ENCODE measurements at places on chromosomes 2 and 18.

DNA sequence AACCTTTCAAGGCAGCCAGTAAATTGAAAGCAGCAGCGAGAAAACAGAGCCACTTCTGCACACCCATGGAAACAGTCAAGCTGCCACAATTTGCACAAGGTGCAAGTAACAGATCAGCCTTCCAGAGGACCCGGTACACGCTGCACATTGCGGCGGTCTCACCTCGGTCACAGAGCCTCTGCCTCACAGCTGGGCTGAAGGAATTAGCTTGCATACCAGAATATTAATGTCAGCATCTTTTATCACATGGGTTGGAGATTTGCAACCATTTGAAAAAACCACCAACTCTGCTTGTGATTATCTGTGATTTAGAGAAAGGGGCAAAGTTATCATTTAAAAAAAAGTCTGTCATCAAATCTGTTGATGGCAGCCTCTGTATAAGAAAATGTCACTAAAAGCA lies 330.5 kb upstream of the TCF4 start:
- no peak for DNase-seq

DNA sequence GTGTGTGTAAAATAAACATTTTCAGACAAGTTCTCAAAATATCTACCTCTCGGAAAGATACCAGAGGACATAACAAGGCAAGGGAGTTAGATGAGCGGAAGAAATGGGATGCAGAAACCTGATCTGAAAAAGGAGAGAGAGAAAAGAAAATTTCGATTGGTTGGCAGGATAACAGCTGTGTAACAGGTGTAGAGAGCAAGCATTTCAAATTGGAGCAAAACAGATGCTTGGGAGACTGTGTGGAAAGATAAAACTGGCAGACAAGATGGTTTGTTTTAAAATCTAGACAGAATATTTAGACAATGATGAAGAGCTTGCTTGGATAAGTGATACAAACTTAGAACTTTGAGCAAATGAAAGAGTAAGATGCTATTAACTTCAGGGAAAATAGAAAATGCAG lies 20.2 kb downstream of the CHST9 start:
- no peak for DNase-seq

DNA sequence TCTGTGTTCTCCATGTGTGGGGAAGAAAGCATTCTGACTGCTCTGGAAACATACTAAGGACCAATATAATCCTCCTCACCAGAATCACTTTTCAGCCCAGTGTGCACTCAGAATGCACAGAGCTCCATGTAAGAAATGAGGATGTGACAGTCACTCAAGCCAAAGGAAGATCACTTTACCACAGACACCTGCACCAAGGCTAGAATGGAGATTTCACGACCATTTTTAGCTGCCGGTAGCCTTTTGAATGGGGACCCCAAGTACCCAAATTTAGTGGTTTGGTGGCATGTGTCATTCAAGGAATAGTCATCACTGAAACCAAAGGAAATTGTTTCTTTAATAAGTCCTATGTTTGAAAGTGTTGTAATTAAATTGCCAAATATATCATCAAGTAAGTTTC lies 613.2 kb upstream of the ACVR2A start:
- no peak for DNase-seq

DNA sequence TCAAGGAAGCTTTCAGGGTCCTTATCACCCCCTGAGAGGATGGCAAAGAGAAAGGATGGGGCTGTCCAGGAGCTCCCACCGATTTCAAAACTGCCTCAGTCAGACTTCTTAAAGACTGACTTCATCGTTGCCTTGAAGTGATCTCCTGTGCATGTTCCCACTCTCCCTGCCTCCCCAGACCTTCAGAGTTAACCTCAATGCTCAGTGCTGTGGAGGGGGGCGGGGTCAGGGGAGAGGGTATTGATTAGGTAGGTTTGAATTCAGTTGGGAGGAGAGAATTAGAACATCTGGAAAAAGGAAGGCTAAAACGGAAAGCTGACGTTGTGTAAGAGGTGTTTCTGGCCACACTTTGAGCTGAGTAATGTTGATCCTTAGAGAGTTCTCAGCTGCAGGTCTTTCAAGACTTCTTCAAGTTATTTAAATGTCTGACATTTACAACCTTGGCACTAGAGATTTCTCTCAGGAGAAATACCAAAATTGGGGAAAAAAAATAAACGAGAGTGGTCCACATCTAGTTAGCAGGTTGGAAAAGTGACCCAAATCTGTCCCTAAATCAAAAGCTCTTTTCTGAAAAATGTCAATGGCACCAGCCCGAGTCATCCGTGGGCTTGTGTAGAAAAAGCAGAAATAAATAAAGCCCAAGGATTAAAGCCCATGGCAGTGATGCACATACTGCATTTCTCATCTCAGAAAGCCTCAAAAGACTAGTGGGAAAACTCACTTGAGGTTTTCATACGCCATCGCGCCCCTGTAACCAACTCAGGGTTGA lies 134.7 kb upstream of the EPAS1 start:
- DNase-seq = no peak

- DNase-seq = no peak
Observed at GRCh38 chr18:24460388-24460787, at the start of gene HRH4. Gene HRH4 (plus strand): TSS chr18:24460637. CDS start chr18:24460729, 92 bp downstream.

DNA sequence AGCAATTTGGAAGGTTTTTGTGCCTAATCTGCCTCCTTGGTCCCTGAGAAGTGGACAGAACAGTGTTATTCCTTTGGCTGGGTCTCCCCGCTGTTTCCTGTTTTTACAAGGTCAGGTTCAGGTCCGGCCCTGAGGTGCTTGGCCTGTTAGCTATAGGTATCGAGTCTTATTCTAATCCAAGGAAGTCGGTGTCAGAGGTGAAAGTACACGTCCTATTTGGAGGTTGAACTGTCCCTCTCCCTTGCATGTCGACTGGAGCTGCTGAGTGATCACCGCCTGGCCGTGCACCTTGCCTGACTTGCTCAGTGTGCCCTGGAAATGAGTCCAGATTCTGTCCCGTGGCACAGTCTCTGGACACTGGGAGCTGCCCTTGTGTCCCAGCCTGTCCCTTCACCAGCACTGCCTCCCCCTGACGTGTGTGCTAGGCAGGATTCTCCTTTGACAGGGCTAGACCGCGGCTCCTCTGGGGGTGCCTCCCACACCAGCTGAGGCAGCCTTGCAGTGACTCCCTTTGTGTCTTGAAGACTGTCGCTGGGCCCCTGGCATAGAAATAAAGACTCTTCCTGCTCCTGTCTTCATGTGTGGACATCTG lies 65.7 kb upstream of the RBM44 start:
- no peak for DNase-seq

GRCh38 chr2:118698564-118698963 lies 148.9 kb downstream of the EN1 start:
- DNase-seq = no peak

GRCh38 chr2:143758629-143759330 lies 629.6 kb downstream of the ARHGAP15 start:
- no peak for DNase-seq

- DNase-seq = no peak
Observed at GRCh38 chr2:197201874-197202273, 108.7 kb downstream of the ANKRD44 start.

DNA sequence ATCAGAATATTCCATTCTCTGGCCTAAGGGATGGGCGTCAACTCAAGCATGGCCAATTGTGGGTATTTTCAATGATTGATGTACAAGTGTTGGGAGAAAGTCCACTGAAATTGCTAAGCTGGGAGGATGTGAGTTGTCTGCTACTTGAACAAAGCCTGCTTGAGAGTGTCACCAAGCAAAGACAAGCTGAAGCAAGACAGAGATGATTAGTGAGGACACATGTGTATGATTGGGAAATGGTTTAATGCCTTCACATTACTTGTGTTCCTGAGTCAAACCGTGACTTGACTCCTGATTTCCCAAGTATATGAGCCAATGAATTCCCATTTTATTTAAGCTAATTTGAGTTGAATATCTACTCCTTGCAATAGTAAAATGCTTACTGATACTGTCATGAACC lies 23.7 kb upstream of the NRP2 start:
- DNase-seq = no peak

GRCh38 chr18:8791171-8791651 lies 85.9 kb downstream of the MTCL1 start:
- DNase-seq = no peak

DNA sequence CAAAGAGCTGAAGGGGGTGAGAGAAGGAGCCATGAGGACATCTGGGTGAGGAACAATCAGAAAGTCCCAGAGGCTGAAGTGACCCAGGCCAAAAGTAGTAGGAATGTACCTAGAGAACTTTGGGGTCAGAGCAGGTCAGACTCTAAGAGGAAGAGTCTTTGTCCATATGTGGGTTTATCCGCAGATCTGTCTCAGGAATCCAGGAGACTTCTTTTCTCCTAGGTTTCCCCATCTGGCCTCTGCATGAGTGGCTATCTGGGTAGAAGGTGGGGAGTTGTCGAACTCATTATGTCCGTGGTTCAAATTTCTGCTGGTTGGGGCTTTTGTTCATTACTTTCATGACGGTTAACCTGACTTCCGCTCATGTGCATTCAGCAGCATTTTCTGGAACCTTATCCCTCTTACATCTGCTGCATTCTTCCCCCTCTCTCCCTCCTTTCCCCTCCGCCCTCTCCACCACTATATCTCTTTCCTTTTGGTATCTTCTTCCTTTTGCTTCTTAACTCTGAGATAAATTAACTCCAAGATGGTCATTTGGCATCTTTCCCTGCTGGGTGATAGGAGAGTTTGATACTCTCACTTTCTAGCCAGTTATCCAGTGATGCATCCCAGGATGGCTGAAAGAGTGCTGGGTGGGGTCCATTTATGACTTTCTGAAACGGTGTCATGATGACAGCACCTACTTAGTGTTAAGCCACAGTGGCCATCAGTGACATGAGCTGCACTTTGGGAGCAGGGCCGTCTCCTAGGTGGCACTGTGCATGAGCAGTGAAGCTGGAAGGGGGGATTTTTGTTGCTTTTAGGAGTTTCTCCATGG lies 2.1 kb downstream of the LIPG start:
- DNase-seq = no peak

DNA sequence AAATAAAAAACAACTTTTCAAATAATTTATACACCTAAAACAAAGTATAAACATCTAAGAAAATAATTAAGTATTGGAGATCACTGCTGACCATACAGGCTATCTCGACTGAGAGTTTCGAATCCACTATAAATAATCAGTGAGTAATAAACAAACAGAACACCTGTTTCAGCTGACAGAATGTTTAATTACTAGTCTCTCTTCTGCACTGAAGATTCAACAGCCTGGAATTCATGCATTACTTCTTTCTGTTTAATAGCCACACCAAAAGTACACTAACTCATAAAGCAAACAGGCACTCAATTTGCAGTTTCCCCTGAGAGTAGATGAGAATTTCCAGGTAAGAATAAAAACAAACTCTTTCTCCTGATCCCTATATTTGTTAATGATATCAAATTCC lies 138.5 kb downstream of the RBMS1 start:
- DNase-seq = no peak

GRCh38 chr18:79962311-79962710 lies 2.1 kb upstream of the HSBP1L1 start:
- no peak for DNase-seq

DNA sequence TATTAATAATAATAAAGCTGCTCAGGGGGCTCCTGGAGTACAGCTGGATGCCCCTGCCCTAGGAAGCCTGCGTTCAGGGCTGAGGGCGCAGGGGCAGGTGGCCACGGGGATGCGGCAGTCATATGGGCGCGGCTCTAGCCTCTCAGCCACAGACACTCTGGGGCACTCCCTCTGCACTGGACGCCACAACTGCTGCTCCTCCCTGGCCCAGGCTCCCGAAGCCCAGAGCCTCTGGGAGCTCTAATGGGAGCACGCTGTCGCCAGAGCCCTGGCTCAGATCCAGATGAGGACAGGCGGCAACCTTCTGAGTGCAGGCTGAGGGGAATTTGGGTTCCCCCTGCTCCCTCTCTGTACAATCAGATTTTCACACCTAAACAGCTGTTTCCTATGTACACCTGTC lies 93.6 kb downstream of the MTCL1 start:
- DNase-seq = no peak

GRCh38 chr18:23245461-23245860 lies 110.2 kb downstream of the CABLES1 start:
- DNase-seq = no peak

GRCh38 chr2:27223416-27223815 lies 6.2 kb downstream of the CAD start:
- DNase-seq = no peak

DNA sequence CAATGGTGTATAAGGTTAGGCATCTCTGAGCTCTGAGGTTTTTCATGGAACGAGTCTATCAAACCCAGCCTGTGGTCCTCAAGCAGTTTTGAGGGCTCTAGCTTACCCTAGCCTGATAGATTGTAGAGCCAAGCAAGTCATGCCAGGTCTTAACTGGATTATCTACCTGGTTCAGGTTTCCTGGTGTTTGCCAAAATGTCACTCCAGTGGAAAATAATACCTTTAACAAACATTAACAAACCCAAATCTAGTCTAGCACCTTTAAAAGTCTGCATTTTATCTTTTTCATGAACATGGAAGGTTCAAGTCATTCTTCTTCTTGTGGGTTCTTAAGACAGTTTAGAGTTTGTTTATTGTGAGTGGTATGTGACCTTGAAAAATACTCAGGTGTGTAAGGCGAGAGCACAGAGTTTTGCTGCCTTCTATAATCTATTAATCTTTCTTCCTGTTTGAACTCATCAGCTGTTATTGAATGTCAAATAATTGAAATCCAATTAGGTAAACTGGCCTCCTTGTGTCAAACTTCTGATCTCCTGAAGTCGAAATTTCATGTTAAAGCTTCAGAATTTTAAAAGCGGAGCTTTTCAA lies 13.4 kb upstream of the ADGRF3 start:
- no peak for DNase-seq

DNA sequence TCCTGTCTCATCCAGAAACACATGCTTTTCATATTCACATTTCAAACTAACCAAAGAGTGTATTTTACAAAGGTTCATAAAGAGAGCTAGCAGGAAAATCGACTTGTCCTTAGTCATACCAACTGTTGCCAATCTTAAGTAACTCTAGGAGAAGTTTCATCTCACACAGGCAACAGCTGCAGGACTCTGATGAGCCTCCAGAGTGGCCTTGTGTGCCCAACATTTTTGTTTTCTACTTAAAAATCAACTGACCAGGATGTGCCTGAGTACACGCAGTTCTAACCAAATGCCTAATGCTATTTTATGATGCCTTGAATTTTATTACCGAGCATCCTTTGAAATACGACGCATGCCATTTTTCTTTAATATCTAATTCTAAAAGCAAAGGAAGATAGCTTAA lies 595.9 kb upstream of the LRRTM4 start:
- DNase-seq = no peak

DNA sequence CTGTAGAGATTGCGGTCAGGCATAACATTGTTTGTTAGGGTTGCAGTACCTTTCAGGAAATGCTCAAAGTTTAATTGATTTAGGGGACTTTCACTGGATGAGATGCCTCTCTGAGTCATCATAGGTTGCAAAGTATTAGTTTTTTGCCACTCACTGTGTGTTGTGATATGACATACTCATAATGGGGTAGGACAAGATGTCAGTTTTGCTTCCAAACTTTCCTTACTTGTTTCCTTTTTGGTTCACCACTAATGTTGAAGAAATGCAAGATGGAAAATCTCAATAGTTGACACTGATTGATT lies 35.0 kb upstream of the PTH2R start:
- DNase-seq = no peak

Data from stimulated activated CD4-positive, alpha-beta T cell treated with anti-CD3 and anti-CD28 coated beads, Interleukin-1b, Interleukin-23, amount 100 ng/mL, for 1 hour (primary cell).